Left ventricle myocardium superior (tissue), 1 donor: ENCODE measurements at places on chromosomes 7 and 10.

DNA sequence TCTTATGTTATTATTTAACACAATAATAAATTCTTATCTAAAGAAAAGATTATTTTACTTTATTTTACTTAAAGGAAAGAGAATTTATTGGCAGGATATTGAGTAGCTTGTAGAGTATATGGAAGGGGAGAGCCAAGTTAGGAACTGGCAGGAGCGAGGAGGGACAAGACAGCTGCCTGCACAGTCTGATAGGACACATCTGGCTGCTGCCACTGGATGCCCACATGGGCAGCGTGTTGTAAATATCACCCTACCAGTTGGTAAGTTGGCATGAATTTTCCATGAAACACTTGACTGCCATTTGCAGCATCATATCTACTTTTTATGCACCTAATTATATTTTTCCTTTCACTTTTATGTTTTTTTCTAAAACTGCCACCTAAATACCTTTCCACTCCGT lies 19.6 kb downstream of the SRI start:
- no peak for DNase-seq

DNA sequence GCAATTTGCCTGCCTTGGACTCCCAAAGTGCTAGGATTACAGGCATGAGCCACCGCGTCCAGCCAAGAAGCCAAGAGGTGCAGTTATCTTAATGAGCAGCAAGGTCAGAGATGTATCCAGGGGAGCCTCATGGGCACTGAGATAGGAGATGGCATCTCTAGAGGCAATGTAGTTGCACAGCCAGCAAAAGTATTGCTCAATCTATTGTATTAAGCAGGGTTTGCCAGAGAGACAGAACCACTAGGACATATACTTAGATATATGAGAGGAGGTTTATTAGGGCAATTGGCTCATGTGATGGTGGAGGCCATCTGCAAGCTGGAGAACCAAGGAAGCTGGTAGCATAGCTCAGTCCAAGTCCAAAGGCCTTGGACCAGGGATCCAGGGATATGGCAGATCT lies 16.3 kb upstream of the VPS26A start:
- no peak for DNase-seq

DNA sequence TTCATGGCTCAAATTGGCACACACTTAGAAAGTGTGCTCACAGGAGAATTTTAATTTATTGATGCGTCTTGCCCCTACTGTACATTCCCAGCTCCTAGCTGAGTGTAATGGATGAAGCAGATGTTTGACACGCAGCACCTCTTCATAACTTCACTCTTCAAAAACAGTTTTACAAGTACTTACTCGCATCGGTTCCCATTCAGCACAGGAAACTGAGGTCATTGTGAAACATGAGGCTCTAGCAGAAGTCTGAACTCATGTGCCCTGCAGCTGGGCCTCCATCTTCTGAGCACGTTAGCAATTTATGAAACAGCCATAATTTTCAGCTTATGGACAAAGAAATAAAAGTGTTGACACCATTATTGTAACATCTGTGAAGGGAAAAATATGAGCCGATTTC lies 558.9 kb upstream of the MGMT start:
- DNase-seq, result no peak

DNA sequence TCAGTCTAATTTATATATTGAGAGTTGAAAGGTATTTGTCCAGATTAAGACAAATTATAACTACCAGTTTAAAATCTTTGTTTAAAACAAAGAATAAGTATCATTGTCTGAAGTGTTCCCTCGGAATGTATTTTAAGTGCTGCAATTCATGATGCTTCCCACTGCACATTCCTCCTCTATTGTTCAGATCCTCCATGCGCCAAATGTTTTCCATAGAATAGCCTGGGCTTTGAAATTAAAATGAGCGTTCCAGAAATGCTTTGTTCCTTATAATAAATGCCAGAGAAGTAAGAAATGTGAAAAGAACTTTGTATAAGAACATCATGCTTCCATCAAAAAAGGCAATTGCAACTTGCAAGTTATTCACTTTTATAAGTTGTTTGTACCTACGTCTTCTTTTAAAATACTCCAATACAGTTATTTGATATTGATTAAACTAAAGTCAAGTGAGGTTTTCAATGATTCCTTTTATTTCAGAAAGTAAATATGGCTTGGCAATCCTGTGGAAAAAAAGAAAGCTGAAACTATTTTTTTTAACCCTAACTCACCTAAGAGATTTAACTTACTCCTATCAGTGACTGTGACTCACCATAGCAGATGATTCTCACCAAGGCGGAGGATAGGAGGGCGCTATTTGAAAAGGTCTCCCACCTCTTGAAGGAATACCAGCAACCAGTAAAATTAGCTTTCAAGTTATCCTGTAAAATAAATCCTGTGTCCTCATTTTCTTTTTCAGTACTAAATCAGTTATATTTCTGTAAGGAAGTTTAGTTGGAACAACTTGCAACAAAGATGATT lies 85.8 kb downstream of the CTNNA3 start:
- no peak for DNase-seq

DNA sequence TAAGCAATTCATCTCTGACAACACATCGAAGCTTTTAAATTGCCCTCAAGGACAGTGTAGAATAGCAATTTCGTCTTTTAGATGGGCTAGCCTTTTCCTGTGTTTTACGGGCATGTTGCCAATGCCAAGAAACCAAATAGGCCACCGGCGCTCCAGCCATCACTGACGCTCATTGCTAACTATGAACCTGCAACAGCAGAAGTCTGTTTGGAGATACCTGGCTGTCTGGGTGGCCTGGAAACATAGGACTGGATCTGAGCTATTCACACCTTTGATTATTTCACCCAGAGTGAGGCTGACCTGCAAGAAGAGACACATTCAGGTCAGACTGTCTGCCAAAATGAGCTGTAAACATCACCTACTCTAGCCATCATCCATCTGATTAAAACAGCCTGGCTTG lies 12.0 kb downstream of the KPNA7 start:
- DNase-seq, result no peak

- DNase-seq, result no peak
These were observed 137.1 kb downstream of the ZNF365 start for GRCh38 chr10:62511238-62511637.

DNA sequence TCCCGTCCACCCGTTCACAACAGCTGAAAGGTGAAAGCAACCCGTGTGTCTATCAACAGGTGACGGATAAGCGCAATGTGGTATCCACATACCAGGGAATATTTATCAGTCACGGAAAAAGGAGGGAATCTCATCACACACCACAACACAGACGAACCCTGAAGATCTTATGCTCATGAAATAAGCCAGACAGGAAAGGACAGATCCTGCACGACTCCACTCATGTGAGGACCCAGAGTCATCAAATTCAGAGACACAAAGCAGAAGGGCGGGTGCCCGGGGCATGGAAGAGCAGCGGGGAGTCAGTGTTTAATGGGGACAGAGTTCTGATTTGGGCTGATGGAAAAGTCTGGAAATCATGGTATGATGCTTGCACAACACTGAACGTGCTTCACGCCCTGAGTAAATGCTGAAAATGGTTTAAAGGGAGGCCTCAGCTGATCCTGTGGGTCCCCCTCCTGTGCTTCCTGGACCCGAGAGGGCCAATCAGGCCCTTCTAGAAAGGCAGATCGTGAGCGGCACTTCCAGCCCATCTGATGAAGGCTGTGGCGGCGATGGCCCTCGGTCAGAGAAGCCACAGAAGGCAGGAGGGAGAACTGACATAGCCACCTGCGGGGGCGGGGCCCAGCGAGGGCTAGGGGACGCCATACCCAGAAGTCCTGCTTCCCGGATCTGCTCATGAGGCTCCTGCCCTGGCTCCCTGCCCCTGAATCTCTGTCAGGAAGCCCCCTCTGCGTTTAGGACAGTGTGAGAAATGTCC lies 19.1 kb downstream of the WDR86 start:
- peak; percentile 26 for DNase-seq

DNA sequence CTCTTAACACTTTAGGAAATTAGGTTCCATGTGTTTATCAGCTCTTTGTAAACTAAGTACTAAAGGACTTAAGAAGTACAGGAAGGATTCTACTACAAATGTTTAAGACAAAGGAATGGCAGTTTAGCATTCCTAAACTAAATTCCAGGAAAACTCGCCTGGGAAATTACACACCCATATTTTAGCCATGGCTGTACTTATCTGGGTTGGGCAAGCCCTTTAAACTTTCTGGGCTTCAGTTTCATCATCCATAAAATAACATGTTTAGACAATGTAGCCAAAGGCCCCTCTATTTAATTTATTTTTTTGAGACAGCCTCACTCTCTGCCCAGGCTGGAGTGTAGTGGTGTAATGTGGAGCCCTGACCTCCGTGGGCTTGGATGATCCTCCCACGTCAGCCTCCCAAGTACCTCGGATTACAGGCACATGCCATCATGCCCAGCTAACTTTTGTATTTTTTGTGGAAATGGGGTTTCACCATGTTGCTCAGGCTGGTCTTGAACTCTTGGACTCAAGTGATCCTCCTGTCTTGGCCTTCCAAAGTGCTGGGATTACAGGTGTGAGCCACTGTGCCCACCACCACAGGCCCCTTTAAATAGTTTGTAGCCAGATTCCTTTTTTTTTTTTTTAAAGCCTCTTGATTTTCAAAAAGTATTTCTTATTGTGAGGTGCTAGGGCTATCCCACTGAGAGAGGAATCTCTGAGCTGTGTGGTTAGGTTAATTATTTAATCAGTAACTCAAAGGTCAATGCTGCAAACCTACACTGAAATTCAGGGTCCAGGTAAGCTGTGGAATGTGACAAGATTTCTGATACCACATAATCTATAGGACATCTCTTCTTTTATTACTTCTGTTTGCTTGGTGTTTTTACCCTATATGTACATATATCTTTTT lies 32.1 kb downstream of the TMEM60 start:
- DNase-seq, result no peak

GRCh38 chr10:129837909-129838582 lies 126.0 kb downstream of the EBF3 start:
- no peak for DNase-seq
